ENCODE measurements at places on chromosomes 12 and 14.

DNA sequence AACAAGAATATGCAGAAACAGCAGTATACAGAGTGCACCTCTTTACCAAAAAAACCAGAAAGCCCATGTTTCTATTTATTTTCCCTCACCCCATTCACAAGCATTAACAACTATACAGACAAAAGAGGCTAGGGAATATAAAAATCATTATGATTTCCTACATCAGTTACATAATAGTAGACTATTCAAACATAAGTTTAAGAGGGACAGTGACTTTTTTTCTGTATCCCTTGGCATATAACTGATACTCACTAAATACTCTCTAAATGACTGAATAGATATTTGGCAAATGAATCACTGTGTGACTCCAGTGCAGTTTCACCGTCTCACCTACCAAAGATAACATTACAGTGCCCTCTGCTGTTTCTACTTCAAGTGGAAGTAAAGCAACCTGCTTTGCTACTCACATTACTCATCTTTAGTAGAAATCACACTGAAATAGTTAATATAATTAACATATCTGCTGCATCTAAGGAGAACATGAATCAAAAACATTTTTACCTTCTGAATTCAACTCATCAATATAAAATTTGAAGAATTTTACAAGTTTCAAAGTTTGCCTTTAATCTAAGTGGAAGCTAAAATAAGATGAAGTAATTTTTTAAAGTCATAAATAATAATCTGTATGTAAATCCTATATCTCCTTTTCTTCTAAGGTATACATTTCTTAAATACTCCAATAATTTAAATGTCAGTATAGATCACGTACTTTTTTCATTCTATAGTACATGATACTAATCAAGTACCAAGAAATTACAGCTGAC, 103.8 kb downstream of the OSBPL8 start:
- DNase-seq, result peak; percentile 36

DNA sequence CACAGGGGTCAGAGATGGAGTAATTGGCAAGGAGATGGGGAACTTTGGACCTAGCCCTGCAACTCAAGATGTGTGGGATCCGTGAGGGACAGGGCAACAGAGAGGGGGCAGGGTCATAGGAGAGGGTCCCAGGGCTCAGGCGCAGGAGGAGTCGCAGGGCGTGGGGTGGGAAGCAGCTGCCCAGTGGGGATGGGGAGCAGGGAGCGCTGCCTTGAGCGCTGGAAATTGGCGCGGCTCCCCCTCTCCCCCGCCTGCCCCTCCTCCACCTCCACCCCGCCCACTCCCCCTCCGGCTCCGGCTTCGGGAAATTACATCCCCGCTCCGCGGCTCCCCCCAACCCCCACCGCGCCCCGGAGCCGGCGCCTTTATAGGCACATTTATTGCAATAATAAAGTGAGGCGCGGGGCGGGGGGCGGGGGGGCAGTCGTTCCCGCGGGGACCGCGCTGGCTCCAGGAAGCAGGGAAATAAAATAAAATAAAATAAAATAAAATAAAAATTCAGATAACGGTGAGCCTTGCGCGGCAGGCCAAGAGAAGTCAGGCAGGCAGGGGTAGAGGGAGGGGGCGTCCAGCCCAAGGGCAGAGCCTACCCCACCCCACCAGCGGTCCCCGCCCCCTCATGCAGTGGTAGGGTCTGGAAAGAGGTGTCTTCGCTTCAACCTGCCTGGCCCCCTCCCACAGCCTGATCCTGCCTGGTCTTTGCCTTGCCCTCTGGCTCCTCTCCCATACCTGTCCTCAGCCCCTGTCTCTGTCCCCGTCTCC, 3.6 kb downstream of the NXPH4 start:
- no peak for DNase-seq

DNA sequence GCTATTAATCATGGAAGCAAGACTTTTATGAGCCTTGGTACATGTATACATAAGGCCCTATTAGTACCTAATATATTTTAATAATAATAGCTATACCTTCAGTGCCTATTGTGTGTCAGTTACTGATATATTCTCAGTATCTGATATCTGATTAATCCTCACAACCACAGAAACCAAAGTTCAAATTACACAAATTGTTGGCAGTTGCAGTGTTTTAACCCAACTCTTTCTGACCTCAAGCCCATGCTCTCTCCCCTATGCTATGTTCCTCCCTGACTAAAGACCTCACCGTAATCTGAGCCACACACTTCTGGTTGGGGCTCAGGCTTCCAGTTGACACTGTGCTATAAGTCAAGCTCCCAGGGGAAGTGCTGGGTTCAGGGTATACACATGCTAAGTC, 214.4 kb downstream of the SPTSSA start:
- DNase-seq, result no peak

DNA sequence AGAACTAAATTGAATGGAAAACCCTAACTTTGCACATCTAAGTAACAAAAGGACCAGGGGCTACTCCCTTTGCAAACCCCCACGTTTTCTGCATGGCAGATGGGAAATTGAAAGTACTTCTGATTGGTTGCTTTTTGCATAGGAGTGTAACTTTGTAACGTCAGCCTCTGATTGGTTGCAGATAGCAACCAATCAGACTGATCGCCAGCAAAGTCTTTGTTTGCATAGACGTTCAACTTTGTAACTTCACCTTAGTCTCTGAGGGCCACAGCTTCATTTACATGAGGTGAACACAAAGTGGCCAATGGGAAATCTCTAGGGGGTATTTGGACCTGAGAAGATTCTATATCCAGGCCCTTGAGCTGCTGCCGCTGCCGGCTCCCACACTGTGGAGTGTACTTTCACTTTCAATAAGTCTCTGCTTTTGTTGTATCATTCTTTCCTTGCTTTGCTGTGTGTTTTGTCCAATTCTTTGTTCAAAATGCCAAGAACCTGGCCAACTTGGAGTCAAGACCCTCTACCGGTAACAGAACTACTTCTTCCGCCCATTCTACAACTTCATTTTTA, 102.5 kb upstream of the PRICKLE1 start:
- DNase-seq, result no peak

- no peak for DNase-seq
Observed at GRCh38 chr12:104480826-104481440, 24.2 kb downstream of the CHST11 start.

GRCh38 chr14:50083467-50084337, 32.7 kb downstream of the VCPKMT start:
- DNase-seq, result no peak

DNA sequence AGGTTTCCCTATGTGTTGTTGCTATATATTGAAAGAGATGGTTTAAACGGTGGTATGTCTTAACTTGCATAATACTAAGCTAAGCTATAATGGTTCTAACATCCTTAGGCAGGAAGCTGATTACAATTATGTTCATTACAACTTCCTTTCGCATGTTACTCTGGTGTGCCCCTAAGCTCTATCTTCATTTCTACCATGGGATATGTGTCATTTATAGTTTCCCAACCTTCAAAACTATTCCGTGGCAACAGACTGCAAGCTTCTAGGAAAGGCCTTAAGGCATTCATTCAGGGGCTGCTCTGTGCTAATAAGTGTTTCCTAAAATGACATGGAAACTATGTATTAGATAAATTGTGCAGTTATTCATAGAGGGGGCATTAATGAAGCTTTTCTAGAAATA, 294.6 kb downstream of the GXYLT1 start:
- DNase-seq, result no peak

DNA sequence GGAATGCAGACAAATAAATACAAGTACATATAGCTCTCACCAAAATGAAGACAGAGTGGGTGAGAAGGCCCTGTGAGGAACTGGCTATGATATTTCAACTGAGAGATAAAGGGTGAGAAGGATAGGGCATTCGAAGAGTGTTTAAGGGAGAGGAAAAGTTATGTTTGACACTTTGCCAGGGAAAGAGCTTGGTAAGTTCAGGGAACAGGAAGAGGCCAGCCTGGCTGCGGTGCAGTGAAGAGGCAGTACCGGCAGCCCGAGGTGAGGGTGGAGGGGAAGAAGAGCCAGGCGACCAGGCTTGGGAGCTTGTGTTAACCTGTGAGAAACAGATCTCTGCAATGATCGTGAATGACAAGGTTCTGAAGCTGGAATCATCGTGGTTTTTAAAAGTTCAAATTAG, 84.7 kb upstream of the RFX4 start:
- DNase-seq, result no peak

GRCh38 chr12:58414398-58414871, 473.1 kb downstream of the ATP23 start:
- no peak for DNase-seq
